Skeletal muscle tissue (tissue), 5 donors: ENCODE measurements at places on chromosomes 11 and 22. TPM values are rescaled to one million over a fixed set of nuclear protein-coding genes. Genes with fewer than 3 reads are reported as not detected.

The JAML gene
- total RNA-seq: 6.8 TPM

The TREH gene
- total RNA-seq: 0.52 TPM

The HEPACAM gene
- 1.6 TPM for total RNA-seq

The DERL3 gene
- 1.0 TPM for total RNA-seq

The IGF2 gene
- total RNA-seq: 711 TPM

The OR52L1 gene
- not detected for total RNA-seq

The LDHAL6A gene
- not detected for total RNA-seq

The ZNF280B gene
- 1.6 TPM for total RNA-seq

The ZNF214 gene
- 2.6 TPM for total RNA-seq

The KRTAP5-7 gene
- total RNA-seq: not detected

The PKP3 gene
- total RNA-seq: 1.0 TPM

The VSIG2 gene
- total RNA-seq: not detected

The KLHL35 gene
- total RNA-seq: 4.7 TPM

The ADAMTS15 gene
- 15.7 TPM for total RNA-seq

The TSSK2 gene
- total RNA-seq: not detected

The LRRC4C gene
- total RNA-seq: 2.1 TPM

The MUC5AC gene
- under 0.01 TPM for total RNA-seq

The CHKB gene
- 17.7 TPM for total RNA-seq

The F2 gene
- 0.52 TPM for total RNA-seq

The SCN2B gene
- total RNA-seq: 2.1 TPM

The TAF6L gene
- total RNA-seq: 11.5 TPM

The C11orf21 gene
- total RNA-seq: 1.6 TPM

The LARGE2 gene
- total RNA-seq: not detected

The SMTNL1 gene
- 69.9 TPM for total RNA-seq
